Foreskin melanocyte (primary cell): ENCODE measurements at places on chromosomes 1 and 21.

DNA sequence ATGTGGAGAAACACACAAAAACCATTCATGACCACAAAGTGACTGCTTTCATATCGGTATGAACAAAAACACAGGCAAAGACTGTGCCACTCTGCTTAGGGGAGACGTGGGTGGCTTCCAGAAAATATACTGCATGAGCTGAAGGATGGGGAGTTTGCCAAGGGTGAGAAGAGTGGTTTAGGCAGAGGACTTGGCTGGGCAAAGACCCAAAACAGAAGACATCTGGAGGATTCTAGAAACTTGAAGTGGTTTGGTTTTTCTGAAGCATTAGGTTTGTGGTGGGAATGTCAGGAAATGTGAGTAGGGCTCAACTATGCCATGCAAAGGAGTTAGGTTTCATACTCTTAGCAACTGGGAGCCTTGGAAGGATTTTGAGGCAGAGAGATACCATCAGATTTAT is 26.6 kb upstream of the DNM3 start:
- DNase-seq: no peak

GRCh38 chr1:31112266-31112935 is 46.9 kb upstream of the PUM1 start:
- no peak for DNase-seq

DNA sequence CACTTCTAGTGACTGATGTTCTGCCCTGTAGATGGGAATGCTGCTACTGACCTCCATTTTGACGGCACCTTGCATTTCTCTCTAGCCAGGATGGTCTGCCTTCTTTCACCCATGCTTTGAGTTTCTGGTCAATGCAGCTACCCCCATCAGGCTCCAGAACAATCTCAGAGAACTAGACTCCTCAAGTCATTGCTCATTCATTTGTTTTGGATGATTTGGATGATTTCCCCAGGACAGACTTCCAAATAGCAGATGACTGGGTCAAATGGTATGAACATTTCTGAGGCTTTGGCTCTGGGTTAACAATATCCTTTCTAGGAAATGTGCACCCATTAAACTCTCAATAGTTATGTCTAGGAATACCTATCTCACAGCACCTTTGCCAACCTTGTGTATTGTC is 63.9 kb downstream of the CSMD2 start:
- no peak for DNase-seq

GRCh38 chr1:178682886-178683285 is 42.2 kb upstream of the RALGPS2 start:
- no peak for DNase-seq

GRCh38 chr1:117633423-117633822 is 27.6 kb downstream of the TENT5C start:
- DNase-seq: no peak

DNA sequence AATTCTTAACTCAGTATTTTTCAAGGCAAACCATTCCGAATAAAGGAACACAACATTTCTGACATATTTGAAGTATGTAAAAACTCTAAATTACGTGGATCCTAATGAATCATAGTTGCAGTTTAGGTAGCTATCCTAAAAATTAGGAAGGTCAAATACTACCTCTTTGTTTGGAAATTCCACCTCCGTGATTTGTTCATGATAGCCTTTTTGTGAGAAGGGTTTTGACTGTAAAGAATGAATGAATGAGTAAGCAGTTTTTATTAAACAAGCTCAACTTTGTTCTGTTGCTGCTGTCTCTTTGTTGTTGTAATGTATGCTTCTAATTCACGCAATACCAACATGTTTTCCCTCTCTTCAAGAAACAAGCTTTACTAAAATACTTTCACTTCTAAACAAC is 840.4 kb downstream of the USP25 start:
- peak; percentile 32 for DNase-seq

- no peak for DNase-seq
Observed at GRCh38 chr1:165854101-165854845, 26.9 kb downstream of the UCK2 start.

- no peak for DNase-seq
Observed at GRCh38 chr21:33023574-33024200, 2.0 kb upstream of the OLIG2 start.

GRCh38 chr1:235720544-235720943 is 71.0 kb upstream of the GNG4 start:
- no peak for DNase-seq

DNA sequence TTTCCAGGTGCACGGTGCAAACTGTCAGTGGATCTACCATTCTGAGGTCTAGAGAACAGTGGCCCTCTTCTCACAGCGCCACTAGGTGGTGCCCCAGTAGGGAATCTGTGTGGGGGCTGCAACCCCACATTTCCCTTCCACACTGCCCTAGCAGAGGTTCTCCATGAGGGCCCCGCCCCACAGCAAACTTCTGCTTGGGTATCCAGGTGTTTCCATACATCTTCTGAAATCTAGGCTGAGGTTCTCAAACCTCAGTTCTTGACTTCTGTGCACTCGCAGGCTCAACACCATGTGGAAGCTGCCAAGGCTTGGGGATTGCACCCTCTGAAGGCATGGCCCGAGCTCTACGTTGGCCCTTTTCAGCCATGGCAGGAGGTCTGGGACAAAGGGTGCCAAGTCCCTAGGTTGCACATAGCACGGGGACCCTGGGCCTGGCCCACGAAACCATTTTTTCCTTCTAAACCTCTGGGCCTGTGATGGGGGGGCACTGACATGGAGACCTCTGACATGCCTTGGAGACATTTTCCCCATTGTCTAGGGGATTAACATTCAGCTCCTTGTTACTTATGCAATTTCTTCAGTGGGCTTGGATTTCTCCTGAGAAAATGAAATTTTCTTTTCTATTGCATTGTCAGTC is 10.0 kb downstream of the HS2ST1 start:
- DNase-seq: no peak

GRCh38 chr1:201712387-201713085 is 116.4 kb upstream of the IPO9 start:
- no peak for DNase-seq

- no peak for DNase-seq
Observed at GRCh38 chr1:239587066-239587465, 200.7 kb downstream of the CHRM3 start.
